ENCODE measurements at places on chromosomes 2 and 18.

DNA sequence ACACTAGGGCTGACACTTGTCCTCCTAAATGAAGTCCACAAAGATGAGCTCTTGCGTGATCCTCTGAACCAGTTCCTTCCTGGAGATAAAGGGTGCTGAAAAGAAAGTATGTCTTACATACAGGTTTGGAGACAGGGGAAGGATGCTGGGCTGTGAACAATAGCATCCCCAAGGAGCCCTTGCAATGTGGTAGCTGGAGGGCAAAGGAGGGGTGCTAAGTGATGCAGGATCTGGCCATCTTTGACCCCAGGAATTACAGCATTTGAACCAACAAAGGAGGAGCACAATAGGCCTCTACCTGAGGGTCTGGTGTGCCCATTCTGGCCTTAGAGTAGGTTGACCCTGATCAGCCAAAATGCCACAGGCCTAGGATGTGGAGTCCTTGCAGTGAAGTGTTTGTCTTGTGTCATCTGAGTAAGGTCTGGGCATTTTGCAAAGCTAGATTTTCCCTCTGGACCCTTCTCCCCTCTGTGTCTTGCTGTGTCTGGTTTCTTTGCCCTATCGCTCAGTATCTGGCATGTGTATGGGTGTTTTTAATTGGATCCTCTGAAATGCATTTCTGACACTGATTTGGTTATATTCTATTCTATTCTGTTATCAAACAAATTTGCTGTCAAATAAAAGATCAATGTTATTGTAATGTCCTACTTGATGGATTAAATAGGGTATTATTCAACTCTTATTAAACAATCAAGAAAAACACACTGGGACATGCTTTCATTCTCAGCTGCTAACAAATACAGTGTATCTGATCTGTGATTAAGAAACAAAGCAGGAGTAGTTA is 364.8 kb upstream of the MEIS1 start:
- no peaks in the 10 kb centered on the region for H3K27me3 ChIP-seq
- H3K36me3 ChIP-seq: no peaks in the 10 kb centered on the region
- no peaks in the 10 kb centered on the region for H3K4me1 ChIP-seq
- no peak overlapping the region for H3K4me3 ChIP-seq

GRCh38 chr2:172969166-172969565 is 106.5 kb upstream of the MAP3K20 start:
- H3K36me3 ChIP-seq: no peaks in the 10 kb centered on the region
- DNase-seq: peak; percentile 72
- no peaks in the 10 kb centered on the region for H3K27me3 ChIP-seq
- H3K4me1 ChIP-seq: no peaks in the 10 kb centered on the region
- no peak overlapping the region for H3K27ac ChIP-seq

GRCh38 chr2:171874517-171874916 is 19.5 kb downstream of the SLC25A12 start:
- H3K4me3 ChIP-seq: no peak overlapping the region
- H3K27me3 ChIP-seq: no peaks in the 10 kb centered on the region
- DNase-seq: no peak
- no peak overlapping the region for H3K27ac ChIP-seq

- no peak overlapping the region for H3K27ac ChIP-seq
- H3K4me3 ChIP-seq: no peak overlapping the region
Observed at GRCh38 chr2:236057375-236057774, 110.8 kb downstream of the GBX2 start.

- no peaks in the 10 kb centered on the region for H3K27me3 ChIP-seq
- H3K4me3 ChIP-seq: no peak overlapping the region
Observed at GRCh38 chr2:221689140-221689539, 117.0 kb upstream of the EPHA4 start.

Measured in CD14-positive monocyte (primary cell).